ENCODE measurements at places on chromosomes 11 and 22.

GRCh38 chr11:496834-497564 is 10.0 kb downstream of the RNH1 start:
- no peak for DNase-seq

DNA sequence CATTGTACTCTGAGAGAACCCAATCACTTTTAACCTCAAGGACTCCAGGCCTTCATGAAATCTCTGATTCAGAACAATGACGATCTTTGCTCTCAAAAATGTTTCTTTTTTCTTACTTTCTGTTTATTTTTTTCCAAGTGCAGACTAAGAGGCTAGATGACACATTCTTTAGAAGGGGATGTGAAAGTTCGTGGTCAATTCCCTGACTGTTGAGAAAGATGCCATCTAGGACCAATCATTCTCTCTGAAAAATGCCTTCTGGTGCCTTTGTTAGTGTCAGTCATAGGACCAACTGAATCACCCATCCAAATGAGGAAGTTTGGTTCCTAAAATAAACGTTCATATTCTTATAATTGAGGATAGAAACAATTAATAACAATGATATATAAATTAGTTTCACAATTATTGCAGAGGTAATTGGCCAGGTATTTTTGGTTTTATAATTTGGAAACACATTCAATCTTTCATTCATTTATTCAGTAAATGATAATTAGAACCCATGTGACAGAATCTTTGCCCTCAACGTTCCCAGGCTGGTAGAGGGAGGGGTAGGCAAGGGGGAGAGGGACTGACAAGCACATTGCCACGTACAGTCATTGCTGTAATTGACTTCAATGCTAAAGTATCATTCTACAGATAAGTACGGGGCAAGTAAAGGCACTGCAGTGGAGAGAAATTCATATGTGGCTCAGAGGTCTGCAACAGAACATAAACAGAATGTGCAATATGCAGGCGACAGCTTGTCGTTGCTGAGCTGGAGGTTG is 333.4 kb upstream of the MPPED2 start:
- DNase-seq, result peak; percentile 69

DNA sequence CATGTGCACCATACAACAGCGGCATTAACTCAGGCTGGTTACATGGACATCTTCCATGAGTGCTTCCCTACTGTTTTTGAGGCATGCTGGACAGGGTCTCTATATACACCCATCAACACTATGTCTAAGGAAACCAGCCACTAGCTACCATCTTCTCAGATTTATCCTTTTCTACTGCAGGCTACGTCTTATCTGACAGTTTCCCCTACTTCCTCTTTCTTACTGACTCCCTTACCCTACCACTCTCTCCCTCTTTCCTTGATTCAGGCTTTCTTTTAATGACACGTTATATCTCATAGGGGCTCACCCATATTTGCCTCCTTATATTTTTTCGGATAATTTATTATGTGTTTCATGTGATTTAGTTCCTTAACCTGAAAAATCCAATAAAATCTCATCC is 41.8 kb downstream of the DDI1 start:
- no peak for DNase-seq

DNA sequence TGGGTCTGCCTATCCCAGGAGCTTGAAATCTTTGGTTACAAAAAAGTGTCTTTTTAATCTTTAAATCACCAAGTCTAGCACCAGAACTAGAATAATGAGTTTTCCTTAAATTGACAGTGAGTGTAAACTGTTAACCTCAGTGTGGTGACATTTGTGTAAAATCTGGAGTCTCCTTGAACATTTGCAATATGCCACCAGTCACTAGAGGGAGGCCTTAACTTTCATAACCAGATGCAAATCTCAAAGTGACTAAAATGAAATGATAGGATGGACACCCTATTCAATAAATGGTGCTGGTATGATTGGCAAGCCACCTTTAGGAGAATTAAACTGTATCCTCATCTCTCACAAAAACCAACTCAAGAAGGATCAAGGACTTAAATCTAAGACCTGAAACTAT is 8.3 kb upstream of the SCGB1D2 start:
- DNase-seq, result no peak

DNA sequence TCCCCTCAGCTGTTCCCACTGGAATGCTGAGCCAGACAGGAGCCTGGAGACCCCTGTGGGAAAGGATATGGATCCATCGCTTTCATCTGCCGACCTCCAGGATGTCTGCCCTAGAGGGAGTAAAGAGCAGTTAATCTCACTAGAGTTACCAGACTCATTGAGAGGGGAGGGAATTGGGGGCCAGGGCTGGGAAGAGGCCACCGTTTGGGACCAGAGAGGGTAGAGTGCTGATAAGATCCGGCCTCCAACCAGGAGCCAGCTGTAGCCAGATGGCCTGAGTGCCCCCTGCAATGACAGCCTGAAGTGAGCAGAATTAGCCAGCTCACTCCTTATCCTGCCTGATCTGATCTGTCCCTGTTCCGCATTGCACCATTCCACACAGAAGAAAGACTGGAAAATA is 3.7 kb upstream of the APLNR start:
- DNase-seq, result no peak

- DNase-seq, result no peak
These were observed 351 bp upstream of the AKIP1 start for GRCh38 chr11:8910649-8911026.

- DNase-seq, result no peak
These were observed 47.6 kb downstream of the CACNA1I start for GRCh38 chr22:39617970-39618757.

DNA sequence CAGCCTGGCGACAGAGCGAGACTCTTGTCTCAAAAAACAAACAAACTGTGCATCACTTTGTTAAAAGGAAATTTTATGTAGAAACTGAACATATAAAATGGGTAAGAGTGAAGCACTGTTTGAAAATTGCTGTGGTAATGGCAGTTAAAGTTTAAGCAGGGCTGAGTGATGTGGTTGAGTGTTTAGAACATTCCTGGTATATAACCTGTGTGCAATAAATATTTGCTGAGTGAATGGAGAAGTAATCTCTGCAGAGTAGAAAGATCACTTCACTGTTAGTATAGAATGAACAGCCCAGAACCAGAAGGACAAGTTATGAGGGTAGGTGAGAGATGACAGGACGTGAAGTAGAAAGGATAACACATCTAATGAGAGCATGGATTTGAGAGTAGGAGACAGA is 27.3 kb downstream of the CECR2 start:
- no peak for DNase-seq

Data from GM23248 (cell line).